Endothelial cell of umbilical vein (primary cell): ENCODE measurements at places on chromosomes 6 and 20. TPM values are rescaled to one million over a fixed set of nuclear protein-coding genes. Genes with fewer than 3 reads are reported as not detected.

- DNase-seq = no peak
Measured at GRCh38 chr6:128057946-128058345, 157.1 kb upstream of the THEMIS start.

DNA sequence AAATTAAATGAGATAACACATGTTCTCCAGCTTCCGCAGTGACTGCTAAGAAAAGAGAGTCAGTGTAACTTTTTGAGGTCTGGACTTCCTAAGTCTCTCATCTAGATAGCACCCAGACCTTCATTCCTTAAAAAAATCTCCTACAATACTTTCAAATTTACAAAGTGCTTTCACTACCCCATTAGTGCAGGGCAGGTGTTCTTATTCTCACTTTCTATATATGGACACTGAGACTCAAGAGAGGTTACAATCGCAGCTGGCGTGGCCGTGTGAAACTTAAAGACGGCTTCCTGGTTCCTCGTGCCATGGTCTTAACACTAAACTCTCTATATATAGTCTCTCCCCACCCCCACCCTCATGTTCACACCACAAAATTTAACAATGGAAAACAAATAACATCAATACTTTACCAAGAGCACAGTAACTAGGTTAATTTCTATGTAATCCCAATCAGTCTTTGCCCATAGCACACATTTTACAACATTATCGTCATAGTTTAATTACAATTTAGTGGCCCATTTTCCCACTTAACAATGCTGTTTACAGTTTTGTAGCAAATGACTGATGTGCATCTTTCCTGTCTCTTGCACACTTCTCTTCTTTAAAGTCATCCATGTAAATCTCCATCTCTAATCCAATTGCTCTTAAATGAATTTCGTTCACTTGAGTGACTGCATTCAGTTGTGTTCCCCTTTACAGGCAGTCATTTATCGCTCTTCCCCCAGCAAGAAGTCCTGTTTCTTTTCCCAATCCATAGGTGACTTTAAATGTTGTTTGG is 78.8 kb upstream of the ARID1B start:
- DNase-seq = no peak

RIN2 gene
- 18.0 and 22.6 TPM in 2 replicates for polyA plus RNA-seq

DNA sequence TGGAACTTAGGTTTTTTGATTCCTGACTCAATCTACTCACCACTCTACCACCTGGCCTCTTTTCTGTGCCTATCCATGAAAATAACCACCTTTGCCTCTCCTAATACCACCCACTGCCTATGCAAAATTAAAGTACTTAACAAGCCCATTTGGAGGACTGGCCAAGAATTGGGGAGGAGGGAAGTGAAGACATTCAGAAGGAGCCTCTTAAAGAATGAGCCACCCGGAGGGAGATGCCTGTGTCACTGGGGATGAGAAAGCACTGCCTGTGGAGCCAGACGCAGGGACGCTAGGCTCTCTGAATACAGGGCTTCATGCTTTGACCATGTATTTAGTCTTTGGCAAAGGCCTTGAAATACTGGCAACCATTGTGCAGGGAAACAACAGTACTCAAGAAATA is 40.0 kb upstream of the MRPS10 start:
- no peak for DNase-seq

DNA sequence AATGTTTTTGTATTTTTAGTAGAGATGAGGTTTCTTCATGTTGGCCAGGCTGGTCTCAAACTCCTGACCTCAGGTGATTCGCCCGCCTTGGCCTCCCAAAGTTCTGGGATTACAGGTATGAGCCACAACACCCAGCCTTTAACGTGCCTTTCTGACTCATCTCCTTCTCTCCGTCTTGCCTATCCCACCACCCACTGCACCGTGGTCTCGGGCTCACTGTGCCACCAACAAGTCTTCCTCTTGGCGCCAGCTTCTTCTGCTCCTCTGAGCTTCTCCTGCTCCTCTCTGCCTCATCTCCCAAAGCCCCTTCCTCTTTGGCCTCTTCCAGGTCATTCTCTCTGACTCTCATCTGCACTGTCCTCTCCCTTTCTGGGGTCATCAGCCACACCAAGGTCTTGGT is 41.0 kb downstream of the TMEM242 start:
- DNase-seq = no peak

BCAS4 gene
- 1.0 and 1.2 TPM in 2 replicates for polyA plus RNA-seq

DNA sequence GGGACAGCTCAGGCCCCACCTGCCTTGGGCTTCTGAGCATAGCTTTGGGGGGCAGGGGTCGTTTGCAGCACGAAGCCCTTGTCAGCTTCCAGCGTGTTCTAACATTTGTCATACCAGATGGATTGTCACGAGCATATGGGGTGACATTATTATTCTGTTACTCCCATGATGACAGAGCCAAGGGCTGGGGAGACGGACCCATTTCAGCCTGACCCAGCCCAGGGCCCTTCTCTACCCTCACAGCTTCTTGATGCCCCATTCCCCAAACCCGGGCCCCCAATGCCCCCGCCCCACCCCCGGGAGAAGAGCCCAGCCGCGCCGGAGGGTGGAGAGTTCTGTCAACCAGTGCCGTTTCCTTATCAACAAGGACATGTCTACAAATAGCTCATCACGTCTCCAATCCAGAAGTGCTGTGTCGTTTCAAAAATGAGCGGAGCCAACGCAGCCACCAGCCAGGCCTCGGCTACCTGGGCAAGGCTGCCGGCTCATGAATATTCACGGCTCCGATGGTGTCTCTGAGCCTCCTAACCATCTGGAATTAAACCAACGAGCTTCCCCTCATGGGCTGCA is 9.6 kb upstream of the CHRNA4 start:
- no peak for DNase-seq

CST5 gene
- not detected in 2 replicates for polyA plus RNA-seq

PLCB4 gene
- 0.37 and 0.38 TPM in 2 replicates for polyA plus RNA-seq

GRCh38 chr6:82260997-82261732 is 13.6 kb upstream of the IBTK start:
- peak; percentile 14 for DNase-seq

BIRC7 gene
- polyA plus RNA-seq = not detected in 2 replicates

GJE1 gene
- polyA plus RNA-seq = not detected in 2 replicates

DNA sequence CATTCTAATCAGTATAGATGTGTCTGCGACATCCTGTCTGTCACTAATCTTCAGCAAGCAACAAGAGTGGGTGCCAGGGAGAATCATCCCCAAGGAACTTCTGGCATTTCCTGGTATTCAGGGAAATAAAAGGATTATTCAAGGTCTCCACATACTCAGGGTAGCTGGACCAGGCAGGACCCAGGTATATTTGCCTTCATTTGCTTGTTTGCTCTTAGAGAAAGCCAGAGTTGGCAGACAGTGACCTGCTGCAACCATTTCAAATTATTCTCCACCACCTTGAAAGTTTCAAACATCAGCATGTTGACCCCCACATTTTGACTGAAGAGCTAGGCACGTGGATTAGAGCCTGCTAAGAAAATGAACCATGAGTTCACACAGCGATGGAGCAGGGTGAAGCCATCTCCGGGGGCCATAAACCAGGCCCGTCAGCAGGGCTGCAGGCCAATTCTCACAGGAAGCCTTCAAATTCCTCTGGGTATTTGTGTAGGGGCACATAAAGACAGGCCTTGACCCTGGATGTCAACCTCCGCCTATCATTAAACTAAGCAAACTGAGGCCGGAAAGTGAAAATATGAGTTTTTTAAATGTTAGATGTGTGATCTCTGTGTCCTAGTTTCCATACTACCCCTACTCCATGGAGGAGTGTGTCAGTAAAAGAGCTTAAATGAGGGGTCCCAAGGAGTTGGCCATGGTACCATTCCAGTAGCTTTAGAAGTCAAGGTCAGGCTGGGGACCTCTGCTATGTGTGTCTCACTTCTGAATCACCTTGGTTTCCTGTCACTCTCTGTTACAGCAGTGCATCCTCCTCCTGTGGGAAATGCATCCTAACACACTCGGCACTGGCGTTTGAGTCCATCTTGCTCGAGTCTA is 32.9 kb downstream of the TRAM2 start:
- peak; percentile 67 for DNase-seq

GRCh38 chr6:87903323-87903722 is 144.3 kb upstream of the SPACA1 start:
- no peak for DNase-seq

- DNase-seq = peak; percentile 97
Measured at GRCh38 chr20:37526238-37526838, 1.3 kb downstream of the BLCAP start.

- DNase-seq = no peak
Measured at GRCh38 chr20:63090052-63090451, 83.3 kb upstream of the BHLHE23 start.

GRCh38 chr6:164838068-164838615 is 471.3 kb downstream of the C6orf118 start:
- DNase-seq = no peak

- DNase-seq = no peak
Measured at GRCh38 chr20:61538943-61539265, 286.8 kb downstream of the CDH4 start.

- DNase-seq = peak; percentile 57
Measured at GRCh38 chr20:41145821-41146620, 8.7 kb downstream of the PLCG1 start.

PRSS35 gene
- not detected in 2 replicates for polyA plus RNA-seq

GRCh38 chr6:73800997-73801396 is 105.0 kb downstream of the CD109 start:
- no peak for DNase-seq

DNA sequence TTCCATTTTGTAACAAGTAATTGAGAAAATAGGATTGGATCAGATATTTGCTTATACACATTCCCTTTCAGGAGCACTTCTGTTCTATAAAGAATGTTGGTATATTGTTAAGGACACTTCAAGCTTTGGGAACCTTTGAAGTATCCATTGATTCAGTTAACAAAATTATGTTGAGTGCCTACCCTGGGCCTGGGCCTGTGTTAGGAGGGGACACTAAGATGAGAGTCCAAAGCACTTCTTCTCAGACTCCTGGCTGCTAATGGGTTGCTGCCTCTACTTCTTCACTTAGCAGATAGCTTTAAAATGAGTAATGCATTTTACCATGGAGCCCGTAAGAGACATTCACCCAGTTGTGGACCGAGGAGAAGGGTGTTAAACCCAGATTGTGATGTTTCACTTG is 40.3 kb downstream of the PTPN1 start:
- no peak for DNase-seq
